ENCODE measurements at places on chromosomes 3 and 15. TPM values are rescaled to one million over a fixed set of nuclear protein-coding genes. Genes with fewer than 3 reads are reported as not detected.
A peak's percentile ranks its signal among the peaks of the same experiment; 100 is the strongest.

GRCh38 chr3:194270627-194271459 is 80.3 kb downstream of the CPN2 start:
- H3K4me3 ChIP-seq = no peak overlapping the region
- peak; percentile 96 for DNase-seq
- no peaks in the 10 kb centered on the region for H3K27me3 ChIP-seq

GRCh38 chr15:60999771-61000170 is 229.3 kb downstream of the RORA start:
- no peak overlapping the region for H3K27ac ChIP-seq
- H3K27me3 ChIP-seq = no peaks in the 10 kb centered on the region
- peaks cover 6% of the 10 kb centered on the region for H3K4me1 ChIP-seq
- DNase-seq = no peak

- no peak overlapping the region for H3K4me3 ChIP-seq
- no peak for DNase-seq
- no peaks in the 10 kb centered on the region for H3K27me3 ChIP-seq
- H3K36me3 ChIP-seq = no peaks in the 10 kb centered on the region
- peaks cover 9% of the 10 kb centered on the region for H3K4me1 ChIP-seq
Measured at GRCh38 chr3:185760088-185760487, 64.8 kb downstream of the IGF2BP2 start.

- DNase-seq = no peak
- H3K4me3 ChIP-seq = no peak overlapping the region
- no peaks in the 10 kb centered on the region for H3K36me3 ChIP-seq
- no peaks in the 10 kb centered on the region for H3K4me1 ChIP-seq
- no peaks in the 10 kb centered on the region for H3K27me3 ChIP-seq
- H3K27ac ChIP-seq = no peak overlapping the region
Measured at GRCh38 chr3:14153663-14154062, 24.7 kb downstream of the XPC start.

DNA sequence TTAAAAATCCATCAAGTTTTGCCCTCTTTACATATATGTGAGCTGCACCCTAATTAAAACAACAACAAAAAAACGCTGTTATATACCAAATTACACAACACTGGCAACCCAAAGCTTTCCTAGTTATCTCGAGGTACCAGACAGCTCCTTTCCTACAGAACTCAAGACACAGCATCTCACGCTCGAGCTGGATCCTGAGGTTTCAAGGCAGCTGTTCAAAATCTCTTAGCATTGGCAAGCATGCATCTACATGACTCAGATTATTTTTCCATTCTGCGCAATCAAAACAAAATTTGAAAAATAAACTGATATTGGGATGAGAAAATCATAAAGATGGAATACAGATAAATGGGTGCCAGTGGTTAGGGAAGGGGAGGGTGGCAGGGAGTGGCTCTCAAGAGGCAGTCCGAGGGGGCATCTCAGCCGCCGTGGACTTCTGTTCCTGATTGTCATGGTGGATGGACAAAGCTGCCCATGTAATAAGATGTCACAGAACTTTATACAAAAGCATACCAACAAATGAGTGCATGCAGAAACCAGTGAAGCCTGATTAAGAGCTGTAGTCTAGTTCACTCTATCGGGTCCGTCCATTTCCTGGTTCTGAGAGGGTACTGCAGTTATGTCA is 91.5 kb downstream of the ADAMTS17 start:
- no peak for DNase-seq
- no peak overlapping the region for H3K4me3 ChIP-seq
- H3K36me3 ChIP-seq = no peaks in the 10 kb centered on the region
- no peak overlapping the region for H3K27ac ChIP-seq
- no peaks in the 10 kb centered on the region for H3K27me3 ChIP-seq

GRCh38 chr3:30044515-30044914 is 561.9 kb upstream of the TGFBR2 start:
- H3K4me1 ChIP-seq = no peaks in the 10 kb centered on the region
- no peaks in the 10 kb centered on the region for H3K27me3 ChIP-seq
- H3K27ac ChIP-seq = no peak overlapping the region
- H3K4me3 ChIP-seq = no peak overlapping the region

DNA sequence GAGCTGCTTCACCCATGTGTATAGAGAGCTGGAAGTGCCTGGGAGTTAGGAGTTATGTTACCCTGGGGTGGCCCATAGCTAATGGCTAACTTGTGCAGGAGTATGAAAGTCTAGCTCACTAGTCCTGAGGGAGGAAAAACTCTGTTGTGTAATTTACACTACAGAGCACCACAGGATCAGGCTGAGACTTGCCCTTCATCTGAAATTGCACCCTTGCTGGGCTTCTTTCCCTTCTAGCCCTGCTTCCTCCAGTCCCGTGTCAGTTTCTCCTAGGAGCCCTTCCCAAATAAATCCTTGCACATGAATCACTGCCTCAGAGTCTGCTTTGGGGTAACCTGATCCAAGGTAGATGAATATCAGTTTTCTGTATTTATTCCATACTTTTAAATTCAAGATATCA is 40.0 kb downstream of the CTXND1 start:
- H3K36me3 ChIP-seq = no peaks in the 10 kb centered on the region
- no peak for DNase-seq
- H3K27me3 ChIP-seq = no peaks in the 10 kb centered on the region
- H3K27ac ChIP-seq = no peak overlapping the region
- H3K4me1 ChIP-seq = no peaks in the 10 kb centered on the region
- no peak overlapping the region for H3K4me3 ChIP-seq

DNA sequence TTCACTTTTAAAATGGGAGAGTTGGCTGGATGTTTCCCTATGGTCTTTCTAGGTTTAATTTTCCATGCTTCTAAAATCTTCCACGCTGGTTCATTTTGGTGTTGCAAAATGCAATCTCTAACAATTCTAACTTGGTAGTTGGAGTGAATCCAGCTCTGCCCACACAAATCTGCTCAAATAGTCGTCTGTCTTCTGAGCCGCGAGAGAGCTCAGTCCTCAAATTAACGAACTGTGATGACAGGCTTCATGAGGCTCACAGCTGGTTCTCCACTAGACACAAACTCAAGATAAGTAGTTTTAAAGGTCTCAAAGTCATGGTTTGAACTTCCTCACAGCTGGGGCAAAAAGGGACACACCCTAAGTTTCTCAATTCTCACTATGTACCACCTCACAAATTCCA is 178.6 kb upstream of the LYSMD4 start:
- DNase-seq = no peak
- no peak overlapping the region for H3K27ac ChIP-seq
- H3K36me3 ChIP-seq = no peaks in the 10 kb centered on the region
- no peaks in the 10 kb centered on the region for H3K27me3 ChIP-seq
- no peak overlapping the region for H3K4me3 ChIP-seq

DNA sequence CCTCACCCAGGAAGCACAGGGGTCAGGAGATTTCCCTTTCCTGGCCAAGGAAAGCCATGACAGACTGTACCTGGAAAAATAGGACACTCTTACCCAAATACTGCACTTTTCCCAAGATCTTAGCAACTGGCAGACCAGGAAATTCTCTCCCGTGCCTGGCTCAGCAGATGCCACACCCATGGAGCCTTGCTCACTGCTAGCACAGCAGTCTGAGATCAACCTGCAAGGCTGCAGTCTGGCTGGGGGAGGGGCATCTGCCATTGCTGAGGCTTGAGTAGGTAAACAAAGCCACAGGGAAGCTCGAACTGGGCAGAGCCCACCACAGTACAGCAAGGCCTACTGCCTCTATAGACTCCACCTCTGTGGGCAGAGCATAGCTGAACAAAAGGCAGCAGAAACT is 567.3 kb upstream of the LMCD1 start:
- no peak overlapping the region for H3K27ac ChIP-seq
- H3K4me1 ChIP-seq = no peaks in the 10 kb centered on the region
- no peaks in the 10 kb centered on the region for H3K27me3 ChIP-seq
- H3K36me3 ChIP-seq = no peaks in the 10 kb centered on the region

- no peak overlapping the region for H3K4me3 ChIP-seq
- H3K27me3 ChIP-seq = no peaks in the 10 kb centered on the region
- no peaks in the 10 kb centered on the region for H3K36me3 ChIP-seq
- no peaks in the 10 kb centered on the region for H3K4me1 ChIP-seq
Measured at GRCh38 chr3:47362701-47363100, 18.1 kb upstream of the PTPN23 start.

DNA sequence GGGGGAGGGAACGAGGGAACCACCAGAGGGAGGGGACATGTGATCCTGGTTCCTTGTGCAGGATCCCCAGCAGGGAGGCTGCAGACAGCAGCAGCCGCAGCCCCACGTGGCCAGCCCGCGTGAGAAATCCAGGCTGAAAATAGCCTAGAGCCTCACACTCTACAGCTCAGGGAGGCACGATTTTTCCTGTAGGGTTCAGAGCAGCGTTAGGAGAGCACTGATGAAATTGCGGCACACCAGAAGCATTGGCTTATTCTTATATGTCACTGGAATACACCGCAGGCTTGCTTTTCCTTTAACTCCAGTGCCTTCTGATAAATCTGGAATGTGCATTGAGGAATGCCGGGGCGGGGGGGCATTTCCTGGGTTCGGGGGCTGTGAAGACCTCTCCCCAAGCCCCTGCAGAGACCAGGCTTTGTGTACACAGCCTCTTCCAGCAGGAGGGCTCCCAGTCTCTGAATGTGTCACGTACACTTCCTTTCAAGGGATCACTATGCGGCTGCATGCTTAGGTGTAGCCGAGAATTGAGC is 193.0 kb downstream of the ATP10A start:
- no peaks in the 10 kb centered on the region for H3K27me3 ChIP-seq
- DNase-seq = peak; percentile 88
- H3K4me3 ChIP-seq = no peak overlapping the region
- H3K4me1 ChIP-seq = peaks cover 31% of the 10 kb centered on the region
- H3K36me3 ChIP-seq = no peaks in the 10 kb centered on the region
- no peak overlapping the region for H3K27ac ChIP-seq

DNA sequence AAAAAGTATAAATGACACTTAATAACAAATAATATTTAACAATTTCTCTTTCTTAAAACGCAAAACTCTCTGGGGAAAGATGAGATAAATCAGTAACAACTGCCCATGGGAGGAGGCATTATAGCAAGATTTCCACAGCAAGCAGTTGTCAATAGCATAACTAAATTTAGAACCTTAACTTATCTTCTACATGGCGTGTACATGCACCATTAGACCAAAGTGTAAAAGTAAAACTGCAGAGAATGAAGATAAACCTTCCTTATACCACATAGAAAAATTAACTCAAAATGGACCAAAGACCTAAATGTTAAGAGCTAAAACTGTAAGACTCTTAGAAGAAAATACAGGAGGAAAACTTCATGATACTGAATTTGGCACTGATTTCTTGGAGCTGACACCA is 39.9 kb downstream of the MYO5A start:
- no peak overlapping the region for H3K4me3 ChIP-seq
- no peaks in the 10 kb centered on the region for H3K36me3 ChIP-seq
- H3K4me1 ChIP-seq = peaks cover 4% of the 10 kb centered on the region
- H3K27me3 ChIP-seq = no peaks in the 10 kb centered on the region
- no peak overlapping the region for H3K27ac ChIP-seq

DNA sequence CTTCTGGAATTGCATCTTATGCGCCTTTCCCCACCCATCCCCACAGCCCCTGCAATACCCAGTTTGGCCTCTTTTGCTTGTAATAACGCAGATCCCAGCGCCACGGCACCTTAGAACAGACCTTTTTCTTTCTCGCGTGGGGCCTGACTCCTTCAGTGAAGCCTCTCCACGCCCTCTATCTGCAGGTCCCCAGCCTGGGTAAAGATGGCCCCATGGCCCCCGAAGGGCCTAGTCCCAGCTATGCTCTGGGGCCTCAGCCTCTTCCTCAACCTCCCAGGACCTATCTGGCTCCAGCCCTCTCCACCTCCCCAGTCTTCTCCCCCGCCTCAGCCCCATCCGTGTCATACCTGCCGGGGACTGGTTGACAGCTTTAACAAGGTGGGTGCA is 594 bp downstream of the CRELD1 start:
- H3K36me3 ChIP-seq = no peaks in the 10 kb centered on the region
- peak overlapping the region; percentile 88 for H3K27ac ChIP-seq
- no peaks in the 10 kb centered on the region for H3K27me3 ChIP-seq
- peaks cover 9% of the 10 kb centered on the region for H3K4me1 ChIP-seq
- no peak for DNase-seq

Gene C3orf20
- 11.0 TPM for total RNA-seq

Gene GOLGA8R
- total RNA-seq = 9.3 TPM

Gene PARP15
- total RNA-seq = 4.8 TPM

Gene ECE2
- 1.4 TPM for total RNA-seq

Gene CKMT1A
- total RNA-seq = 0.68 TPM

Gene TGM4
- 0.68 TPM for total RNA-seq
